Activated CD8-positive, alpha-beta T cell treated with anti-CD3 and anti-CD28 coated beads for 36 hours (primary cell): ENCODE measurements at places on chromosomes 2 and 18. TPM values are rescaled to one million over a fixed set of nuclear protein-coding genes. Genes with fewer than 3 reads are reported as not detected.

DNA sequence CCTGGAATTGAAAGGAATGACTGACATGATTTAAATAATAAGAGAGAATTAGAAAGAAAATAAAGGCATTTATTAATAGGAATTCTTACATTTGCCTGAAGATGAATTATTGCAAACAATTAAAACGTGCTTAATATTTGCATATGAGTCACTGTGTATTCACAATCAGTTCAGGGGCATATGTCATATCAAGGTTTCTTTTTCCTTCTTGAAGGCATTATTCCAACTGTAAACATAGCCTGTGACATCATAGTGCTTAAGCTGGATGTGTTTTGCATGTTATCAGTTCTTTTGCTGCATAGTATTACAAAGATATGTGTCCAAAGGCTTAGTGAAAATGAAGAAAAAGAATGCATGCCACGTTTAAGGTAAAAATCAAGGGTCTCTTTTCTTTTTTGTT, 80.8 kb downstream of the MEIS1 start:
- H3K27me3 ChIP-seq: peaks cover 5% of the 10 kb centered on the region
- no peak overlapping the region for H3K4me3 ChIP-seq
- H3K4me1 ChIP-seq: no peaks in the 10 kb centered on the region
- no peak for DNase-seq
- no peaks in the 10 kb centered on the region for H3K36me3 ChIP-seq

GRCh38 chr18:35590935-35591334, 9.4 kb downstream of the GALNT1 start:
- peaks cover 41% of the 10 kb centered on the region for H3K4me1 ChIP-seq
- no peaks in the 10 kb centered on the region for H3K27me3 ChIP-seq
- no peak overlapping the region for H3K27ac ChIP-seq
- no peak overlapping the region for H3K4me3 ChIP-seq
- H3K36me3 ChIP-seq: peaks cover 16% of the 10 kb centered on the region

- H3K4me3 ChIP-seq: no peak overlapping the region
- H3K36me3 ChIP-seq: no peaks in the 10 kb centered on the region
- no peaks in the 10 kb centered on the region for H3K4me1 ChIP-seq
- DNase-seq: no peak
Measured at GRCh38 chr2:170215021-170215420, 37.1 kb downstream of the MYO3B start.

GRCh38 chr2:33526132-33526531, 49.7 kb downstream of the RASGRP3 start:
- H3K36me3 ChIP-seq: no peaks in the 10 kb centered on the region
- H3K27me3 ChIP-seq: no peaks in the 10 kb centered on the region
- H3K4me1 ChIP-seq: peaks cover 10% of the 10 kb centered on the region
- H3K27ac ChIP-seq: no peak overlapping the region

DNA sequence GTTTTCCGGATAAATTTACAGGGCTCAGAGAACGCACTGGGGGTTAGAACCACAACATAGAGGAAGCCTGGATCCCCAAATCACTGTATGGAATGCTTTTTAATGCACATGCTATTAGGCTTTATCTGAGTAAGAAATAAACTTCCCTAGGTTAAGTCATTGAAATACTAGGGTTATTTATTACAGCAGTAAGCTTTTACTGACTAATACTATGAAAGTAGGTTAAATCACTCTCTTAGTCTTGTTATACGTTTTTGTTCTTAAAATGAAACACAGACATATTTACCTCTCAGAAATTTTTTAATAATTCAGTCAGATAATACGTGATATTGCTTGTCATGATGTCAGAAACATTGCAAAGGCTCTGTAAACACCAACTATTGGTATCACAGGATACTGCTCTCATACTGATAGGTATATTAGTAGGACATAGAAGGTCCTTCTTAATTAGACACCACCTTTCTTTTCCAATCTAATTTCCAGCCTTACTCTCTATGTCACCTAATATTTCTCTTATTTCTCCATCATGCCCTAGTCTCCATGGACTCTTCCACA, 162.7 kb upstream of the NYAP2 start:
- H3K4me3 ChIP-seq: no peak overlapping the region
- no peak overlapping the region for H3K27ac ChIP-seq
- no peak for DNase-seq
- H3K36me3 ChIP-seq: no peaks in the 10 kb centered on the region
- peaks cover 1% of the 10 kb centered on the region for H3K27me3 ChIP-seq
- H3K4me1 ChIP-seq: no peaks in the 10 kb centered on the region

COLEC11 gene
- total RNA-seq: not detected

DAW1 gene
- total RNA-seq: not detected

KCNS3 gene
- total RNA-seq: not detected
